Stimulated activated CD8-positive, alpha-beta memory T cell treated with anti-CD3 and anti-CD28 coated beads, Interleukin-15, amount 100 ng/mL, for 24 hours (primary cell): ENCODE measurements at places on chromosomes 3 and 15.

DNA sequence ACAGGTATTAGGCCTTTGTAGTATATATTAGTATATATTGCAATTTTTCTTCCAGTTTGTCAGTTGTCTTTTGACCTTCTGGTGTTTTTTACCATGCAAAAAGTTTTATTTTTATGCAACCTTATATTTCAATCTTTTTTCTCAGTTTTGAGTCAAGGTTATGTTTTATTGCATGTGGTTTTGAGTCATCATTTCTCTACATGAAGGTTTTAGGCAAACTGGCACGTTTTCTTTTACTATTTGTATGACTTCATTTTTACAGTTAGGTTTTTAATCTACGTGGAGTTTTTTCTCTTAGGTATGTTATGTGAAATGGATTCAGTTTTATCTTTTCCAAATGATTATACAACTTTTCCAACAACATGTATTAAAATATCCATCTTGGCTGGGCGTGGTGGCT lies 36.8 kb upstream of the TCAIM start:
- DNase-seq: no peak

DNA sequence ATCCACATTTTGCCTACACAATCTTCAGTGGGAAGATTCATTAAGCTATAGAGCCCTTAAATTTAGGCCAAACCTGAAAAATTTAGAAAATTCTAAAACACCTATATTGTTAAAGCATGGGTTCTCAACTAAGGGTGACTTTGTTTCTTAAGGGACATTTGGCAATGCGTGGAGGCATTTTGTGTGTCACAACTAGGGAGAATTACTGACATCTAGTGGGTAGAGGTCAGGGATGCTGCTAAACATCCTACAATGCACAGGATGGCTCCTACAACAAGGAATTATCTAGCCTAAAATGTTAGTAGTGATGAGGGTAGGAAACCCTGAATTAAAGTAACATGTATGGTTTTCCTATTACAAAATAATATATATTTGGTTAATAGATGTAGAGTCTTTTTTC lies 55.8 kb downstream of the TBC1D5 start:
- DNase-seq: no peak

DNA sequence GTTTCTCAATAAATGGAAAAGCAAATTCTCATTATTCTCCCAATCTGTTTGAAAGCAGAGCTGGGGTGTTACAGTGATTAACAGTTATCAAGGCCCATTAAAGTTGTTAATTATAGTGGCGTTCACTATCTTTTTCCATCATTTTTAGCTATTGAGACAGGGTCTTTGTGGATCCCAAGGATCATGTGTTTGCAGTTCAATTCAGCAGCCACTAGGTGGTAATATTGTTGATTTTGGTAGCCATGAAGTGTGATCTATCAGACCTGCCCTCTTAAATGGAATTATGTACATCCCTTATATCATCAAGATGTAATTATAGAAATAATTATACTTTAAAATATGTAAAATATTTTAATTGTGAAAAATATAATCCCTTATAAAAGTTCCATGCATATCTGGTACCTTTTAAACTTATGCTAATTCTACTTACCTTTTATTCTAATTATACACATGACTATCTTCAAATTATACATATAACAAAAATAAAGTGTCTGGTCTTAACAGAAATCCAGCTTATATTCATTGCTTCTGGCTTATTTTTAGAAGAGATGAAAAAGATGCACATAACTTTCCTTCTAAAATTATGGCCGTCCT lies 126.4 kb downstream of the GREM1 start:
- no peak for DNase-seq

DNA sequence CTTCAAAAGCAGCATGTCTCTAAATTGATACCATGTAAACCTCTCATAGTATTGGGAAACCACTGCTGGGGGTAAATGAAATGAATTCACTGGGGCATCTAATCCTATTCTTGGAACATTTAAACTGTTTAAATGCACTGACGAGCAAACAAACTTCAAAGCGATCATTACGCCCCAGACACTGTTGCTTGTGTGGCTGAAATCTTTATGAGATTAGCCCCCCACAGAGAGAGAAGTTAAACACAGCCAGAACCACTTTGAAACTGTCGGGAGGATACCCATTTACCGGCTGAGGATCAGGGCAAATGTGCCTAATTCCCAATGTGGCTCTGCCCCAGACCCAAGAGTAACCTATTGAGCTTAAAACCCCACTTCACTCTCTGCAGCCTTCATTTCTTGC lies 308.4 kb upstream of the CDIN1 start:
- no peak for DNase-seq

DNA sequence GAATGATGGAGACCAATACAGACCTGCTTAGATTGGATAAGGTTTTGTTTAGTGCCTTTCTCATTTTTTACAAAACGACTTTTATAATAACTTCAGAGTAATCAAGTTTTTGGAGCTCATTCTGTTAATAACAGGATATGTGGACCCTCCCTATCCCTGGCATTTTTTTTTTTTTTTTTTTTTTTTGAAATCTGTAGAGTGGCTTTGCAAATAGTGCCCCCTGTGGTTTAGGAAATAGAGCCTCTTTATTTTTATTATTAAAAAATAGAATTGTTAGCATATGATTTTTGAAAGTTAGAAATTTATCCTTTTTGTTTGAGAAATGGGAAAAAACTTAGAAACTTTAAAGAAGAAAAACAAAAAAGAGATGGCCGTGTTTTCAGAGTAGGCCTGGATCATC lies 11.4 kb downstream of the SKIL start:
- DNase-seq: no peak

- no peak for DNase-seq
Measured at GRCh38 chr15:49865925-49866757, 245.3 kb downstream of the DTWD1 start.

- no peak for DNase-seq
Measured at GRCh38 chr3:23170291-23170690, 32.8 kb upstream of the UBE2E2 start.

- no peak for DNase-seq
Measured at GRCh38 chr3:5499404-5499803, 311.9 kb downstream of the EDEM1 start.

- no peak for DNase-seq
Measured at GRCh38 chr3:173266441-173266840, 125.4 kb upstream of the SPATA16 start.

- DNase-seq: no peak
Measured at GRCh38 chr15:27955087-27955486, 144.0 kb downstream of the OCA2 start.

- no peak for DNase-seq
Measured at GRCh38 chr15:83545804-83546511, 98.8 kb downstream of the SH3GL3 start.

DNA sequence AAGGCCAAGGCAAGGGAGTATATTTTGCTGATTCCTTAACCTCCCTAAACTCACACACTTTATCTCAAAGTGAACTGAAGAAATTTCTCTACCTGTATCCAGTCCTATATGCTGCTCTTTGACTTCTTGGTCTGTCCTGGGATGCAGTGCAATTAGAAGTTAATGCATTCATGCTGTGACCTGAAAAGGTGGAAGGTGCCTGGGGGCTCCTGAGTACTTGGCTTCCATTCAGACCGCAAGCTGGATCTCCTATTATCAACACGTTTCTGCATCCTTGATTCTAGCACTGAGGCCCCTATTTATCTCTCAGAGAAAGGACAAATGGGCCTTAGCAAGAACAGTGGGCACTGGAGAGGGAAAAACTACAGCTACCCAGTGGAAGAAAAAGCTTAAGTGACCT lies 17.7 kb upstream of the CADPS start:
- DNase-seq: no peak

DNA sequence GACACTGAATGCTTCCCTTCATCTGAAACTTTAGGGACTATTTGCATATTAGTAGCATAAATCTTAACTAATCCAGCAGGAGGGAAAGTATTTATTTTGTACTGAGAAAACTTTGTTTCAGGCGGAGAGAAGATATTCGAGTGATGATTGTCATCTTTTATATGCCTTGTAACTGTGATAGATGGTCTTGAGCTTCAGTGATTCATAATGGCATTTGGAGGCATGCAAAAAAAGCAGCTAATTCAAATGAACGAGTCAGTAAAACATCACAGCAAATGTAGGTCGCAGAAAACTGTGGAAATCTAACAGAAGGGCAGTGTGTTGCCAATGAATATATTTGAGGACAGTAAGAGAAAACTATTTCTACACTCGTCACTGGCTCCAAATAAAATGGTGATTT lies 643.7 kb upstream of the NAALADL2 start:
- no peak for DNase-seq

- no peak for DNase-seq
Measured at GRCh38 chr3:168134931-168135330, 39.2 kb upstream of the GOLIM4 start.

- DNase-seq: no peak
Measured at GRCh38 chr3:193148688-193149473, 92.1 kb upstream of the PLAAT1 start.

- no peak for DNase-seq
Measured at GRCh38 chr15:57696146-57696545, 10.4 kb upstream of the POLR2M start.

DNA sequence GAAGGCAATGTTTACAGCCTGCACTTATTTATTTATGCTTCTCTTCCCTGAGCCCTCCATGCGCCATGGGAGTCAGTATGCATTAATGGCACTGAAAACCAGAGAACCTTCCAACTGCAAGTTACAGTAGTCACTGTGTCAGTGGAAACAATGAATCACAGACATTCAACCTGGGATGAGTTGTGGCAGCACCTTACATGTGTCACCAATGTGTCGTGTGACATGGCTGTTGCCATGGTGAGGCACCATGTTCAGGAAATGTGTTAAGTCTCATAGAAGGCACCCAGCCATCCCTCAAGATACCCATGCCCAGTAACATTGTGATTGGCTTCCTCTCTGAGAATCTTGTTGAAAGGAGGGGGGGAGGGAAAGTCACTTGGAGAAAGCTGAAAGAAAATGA lies 105.0 kb downstream of the FOXP1 start:
- DNase-seq: no peak

DNA sequence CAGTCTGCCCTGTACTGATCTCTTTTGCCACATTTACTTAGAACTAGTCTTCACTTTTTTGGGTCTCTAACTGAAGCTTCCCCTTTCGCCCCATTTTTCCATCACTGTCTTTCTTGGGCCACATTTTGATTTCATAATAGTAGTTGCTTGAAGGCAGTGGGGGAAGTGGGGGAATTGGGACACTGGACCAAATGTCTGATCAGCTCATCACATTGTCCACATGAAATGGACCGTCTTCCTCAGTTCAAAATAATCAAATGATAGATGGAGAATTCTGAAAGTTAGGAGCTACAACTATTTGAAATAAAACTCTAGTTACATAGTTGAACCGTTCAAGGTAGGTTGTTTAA lies 747 bp downstream of the PDCD6IP start:
- no peak for DNase-seq

- no peak for DNase-seq
Measured at GRCh38 chr3:100517276-100517675, 24.9 kb downstream of the TMEM45A start.
